Daoy (cell line): ENCODE measurements at places on chromosomes 4 and X.

DNA sequence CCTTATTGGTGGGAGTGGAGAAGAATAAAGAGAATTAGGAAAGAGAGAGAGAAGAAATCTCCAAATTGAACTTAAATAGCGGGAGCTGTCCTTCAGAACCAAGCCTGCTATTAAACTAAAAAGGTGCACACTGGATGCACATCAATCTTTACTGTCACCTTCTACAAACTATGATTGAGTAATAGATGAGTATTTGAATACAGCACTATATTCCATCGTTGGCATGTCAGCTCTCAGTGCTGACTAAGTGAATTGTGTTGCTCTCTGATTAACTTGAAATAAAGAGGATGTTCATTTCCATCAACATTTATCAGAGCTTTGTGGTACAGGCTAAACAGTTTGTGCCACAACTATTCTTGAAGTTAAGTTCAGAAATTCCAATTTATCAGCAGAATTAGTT is 143.7 kb upstream of the PABPC4L start:
- no peak for DNase-seq

DNA sequence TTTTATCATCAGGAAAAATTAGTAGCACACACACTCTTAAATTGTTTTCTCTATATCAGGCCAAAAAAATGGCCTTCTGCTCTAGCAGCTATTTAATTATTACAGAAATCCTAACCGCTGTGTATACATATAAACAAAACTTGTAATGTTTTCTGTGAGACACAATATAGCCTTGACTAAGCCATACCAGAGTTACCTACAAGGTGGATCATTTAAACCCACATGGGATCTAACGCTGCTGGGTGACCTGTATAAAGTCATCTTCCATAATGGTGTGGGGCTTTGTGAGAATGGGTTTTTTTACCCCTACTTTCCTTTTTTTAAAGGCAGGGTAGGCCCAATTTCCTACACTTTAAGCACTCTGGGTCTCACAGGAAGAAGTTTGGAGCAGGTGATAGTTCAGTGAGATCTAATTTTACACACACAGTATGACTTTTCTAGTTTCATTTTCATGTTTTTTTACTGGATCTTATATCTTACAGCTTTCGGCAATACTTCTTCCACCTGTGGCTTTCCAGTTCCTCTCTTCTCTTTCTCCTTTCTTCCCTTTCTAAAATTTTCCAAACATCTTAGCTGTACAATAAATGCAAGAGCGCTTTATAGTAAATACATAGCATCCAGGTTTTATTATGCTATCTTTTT is 66.9 kb upstream of the MMAA start:
- DNase-seq, result no peak

DNA sequence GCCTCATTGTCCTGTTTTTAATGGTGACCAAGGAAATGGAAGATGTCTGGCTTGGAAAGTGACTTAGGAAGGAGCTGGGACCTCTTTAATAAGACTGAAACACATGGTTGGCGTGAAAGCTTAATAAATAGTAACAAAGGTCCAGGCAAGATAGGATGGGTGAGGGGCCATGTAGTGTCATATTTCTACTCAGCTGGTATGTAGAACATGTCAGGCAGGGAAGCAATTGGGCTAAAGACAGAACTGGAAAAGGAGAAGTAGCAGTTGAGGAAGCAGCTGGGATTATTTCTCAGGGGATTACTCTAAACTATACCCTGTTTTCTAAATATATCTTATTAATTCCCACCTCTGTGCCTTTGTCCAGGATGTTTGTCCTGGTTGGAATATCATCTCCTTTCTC is 18.6 kb downstream of the ITGB1BP2 start:
- DNase-seq, result no peak

DNA sequence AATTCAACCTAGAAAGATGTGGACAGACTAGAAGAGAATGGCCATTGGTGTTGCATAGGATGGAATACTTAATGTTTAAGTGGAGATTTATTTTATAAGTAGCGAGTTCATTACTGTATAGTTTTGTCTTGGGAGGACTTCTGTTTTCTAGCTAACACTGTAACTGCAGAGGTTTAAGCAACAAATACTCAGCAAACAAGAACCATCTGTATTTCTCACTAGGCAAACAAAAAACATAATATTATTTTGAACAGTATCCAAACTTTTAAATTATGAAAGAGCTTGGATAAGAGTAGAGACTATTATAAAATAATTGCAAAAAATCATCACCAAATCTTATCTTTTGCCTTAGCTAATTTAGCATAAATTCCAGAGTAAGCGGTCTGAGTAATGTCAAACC is 121.1 kb downstream of the GLRA3 start:
- DNase-seq, result no peak

DNA sequence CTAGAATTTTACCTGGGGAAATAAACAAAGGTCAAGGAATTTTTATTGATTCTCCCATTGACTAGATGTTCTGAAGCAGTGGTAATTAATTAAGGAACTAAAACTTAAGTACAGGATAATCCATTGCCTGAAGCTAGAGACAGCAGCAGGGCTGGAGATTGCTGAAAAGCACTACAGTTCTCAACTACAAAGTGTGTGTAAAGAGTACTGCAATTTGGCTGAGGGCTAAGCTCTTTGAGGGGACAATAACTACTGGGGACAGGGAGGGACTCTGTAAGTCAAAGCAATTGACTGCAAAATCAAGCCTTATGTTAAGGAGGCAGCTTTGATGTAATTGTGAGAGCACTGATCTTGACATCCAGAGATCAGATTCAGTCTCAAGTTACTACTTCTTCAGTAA is 260.4 kb downstream of the GALNTL6 start:
- DNase-seq, result no peak

DNA sequence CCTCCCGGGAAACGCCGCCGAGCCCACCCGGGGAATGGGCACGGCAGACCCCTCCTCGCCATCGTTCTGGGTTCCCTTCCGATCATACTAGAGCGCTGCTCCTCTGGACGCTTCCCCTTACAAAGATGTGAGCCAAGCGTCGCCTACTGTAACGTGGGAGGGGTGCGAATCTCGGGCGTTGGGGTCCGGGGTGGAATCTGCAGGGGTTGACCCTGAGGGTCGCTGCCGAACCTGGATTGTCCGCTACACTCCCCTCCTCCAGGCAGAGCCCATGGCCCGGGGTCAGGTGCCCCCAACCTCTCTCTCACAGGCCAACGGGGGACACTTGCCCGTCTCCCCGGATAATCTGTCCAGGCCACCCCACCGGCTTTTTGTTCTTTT is 13.8 kb downstream of the BCOR start:
- DNase-seq, result no peak

DNA sequence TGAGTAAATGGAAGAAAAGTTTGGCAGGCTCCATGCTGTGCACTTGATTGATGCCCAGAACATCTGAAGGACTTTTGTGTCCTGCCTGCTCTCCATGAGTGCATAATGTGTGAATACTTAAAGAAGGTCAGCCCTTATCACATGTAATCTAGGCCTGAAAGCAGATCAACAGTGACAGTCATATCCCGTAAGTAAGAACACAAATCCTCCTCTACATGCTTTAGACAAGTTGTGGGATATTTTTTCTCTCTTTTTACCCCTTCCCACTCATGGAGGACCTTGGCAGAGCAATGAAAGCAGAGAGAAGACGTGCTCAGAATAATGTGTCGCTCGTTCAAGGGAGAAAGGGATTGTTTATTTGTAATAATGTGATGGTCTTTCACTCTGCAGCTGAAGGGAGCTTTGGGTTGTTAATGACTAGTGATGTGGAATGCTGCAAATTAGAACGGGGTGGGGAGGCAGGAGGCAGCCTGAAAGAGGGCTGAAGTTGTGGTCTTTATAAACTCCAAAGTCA is 286.6 kb downstream of the BMPR1B start:
- no peak for DNase-seq

GRCh38 chrX:124293810-124294209 is 38.6 kb upstream of the TEX13D start:
- no peak for DNase-seq

DNA sequence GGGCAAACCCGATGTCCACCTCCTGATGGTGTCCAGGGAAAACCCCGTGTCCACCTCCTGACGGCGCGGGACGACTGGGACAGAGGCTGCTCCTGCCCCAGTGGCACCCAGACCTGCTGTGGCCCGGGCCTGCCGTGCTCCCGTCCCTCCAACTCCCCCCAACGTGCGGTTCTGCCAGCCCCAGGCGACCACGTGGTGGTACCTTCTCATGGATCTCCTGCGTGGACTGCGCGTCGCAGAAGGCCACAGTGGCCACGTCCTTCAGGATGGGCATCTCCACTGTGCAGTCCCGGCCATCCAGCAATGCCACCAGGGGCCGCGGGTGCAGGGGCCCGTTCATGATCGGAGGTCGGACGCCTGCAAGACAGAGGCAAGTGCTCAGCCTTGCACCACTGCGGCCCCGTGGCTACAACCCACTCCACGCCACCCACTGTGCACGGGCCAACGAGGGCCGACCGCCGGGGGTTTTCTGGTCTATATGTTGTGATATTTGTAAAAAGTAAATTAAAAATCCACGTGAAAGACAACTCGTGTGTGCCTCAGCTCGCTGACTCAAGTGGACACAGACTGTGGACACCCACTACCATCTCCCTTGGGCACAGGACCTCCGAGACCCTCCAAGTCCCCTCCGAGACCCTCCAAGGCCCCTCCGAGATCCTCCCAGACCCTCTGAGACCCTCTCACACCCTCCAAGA is 10.8 kb downstream of the CTBP1 start:
- no peak for DNase-seq

DNA sequence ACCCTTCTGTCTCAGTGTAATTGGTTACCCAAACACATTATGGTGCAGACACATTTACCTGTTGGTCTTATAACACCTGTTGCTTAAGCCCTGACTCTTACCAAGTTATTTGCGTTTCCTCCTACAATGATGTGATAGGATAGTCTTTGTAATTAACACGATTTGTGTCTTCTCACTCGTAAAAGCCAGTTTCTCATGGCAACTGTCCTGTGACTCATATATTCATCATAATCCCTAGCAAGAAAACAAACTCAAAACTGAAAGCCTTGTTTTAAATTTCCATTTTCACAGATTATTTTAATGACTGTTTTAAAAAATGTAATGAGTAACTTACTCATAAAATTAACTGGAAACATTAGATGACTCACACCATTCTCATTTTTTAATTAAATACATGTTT is 495.2 kb downstream of the NLGN4X start:
- DNase-seq, result no peak

GRCh38 chrX:124033821-124034220 is 72.3 kb downstream of the STAG2 start:
- peak; percentile 11 for DNase-seq

DNA sequence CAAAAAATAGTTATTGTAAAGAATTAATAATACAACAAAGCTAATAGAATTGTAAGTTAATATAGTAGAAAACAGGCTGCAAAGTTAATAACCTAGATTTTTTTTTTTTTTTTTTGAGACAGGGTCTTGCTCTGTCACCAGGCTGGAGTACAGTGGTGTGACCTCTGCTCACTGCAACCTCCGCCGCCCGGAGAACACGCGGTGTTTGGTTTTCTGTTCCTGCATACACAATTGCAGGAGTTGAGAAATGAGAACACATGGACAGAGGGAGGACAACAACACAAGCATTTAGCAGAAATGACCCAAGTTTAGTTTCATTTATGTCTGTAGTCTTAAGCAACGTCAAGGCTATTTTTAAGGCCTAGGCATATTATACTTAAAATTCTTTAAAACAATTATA is 145.9 kb upstream of the PCDH10 start:
- no peak for DNase-seq

DNA sequence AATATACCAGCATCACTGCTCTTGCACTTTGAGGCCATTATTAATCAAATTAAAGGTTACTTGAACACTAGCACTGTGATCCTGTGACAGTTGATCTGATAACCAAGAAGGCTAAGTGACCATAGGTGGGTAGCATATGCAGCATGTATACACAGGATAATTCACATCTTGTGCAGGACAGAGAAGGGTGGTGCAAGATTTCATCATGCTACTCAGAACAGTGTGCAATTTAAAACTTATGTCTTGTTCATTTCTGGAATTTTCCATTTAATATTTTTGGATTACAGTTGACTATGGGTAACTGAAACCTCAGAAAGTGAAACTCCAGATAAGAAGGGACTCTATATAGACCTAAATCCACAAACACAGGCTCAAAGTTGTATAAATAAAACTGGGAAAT is 78.2 kb upstream of the PDE5A start:
- DNase-seq, result no peak

- no peak for DNase-seq
Observed at GRCh38 chr4:155038459-155038858, 170.0 kb upstream of the NPY2R start.

- DNase-seq, result no peak
Observed at GRCh38 chr4:145132511-145133098, 34.5 kb downstream of the ABCE1 start.

DNA sequence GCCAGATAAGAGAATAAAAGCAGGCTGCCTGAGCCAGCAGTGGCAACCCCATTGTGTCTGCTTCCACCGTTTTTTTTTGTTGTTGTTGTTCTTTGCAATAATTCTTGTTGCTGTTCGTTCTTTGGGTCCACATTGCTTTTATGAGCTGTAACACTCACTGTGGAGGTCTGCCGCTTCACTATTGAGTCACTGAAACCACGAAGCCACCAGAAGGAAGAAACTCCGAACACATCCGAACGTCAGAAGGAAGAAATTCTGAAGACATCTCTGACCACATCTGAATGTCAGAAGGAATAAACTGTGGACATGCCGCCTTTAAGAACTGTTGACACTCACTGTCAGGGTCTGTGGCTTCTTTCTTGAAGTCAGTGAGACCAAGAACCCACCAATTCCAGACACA is 110.5 kb downstream of the PCDH18 start:
- no peak for DNase-seq

DNA sequence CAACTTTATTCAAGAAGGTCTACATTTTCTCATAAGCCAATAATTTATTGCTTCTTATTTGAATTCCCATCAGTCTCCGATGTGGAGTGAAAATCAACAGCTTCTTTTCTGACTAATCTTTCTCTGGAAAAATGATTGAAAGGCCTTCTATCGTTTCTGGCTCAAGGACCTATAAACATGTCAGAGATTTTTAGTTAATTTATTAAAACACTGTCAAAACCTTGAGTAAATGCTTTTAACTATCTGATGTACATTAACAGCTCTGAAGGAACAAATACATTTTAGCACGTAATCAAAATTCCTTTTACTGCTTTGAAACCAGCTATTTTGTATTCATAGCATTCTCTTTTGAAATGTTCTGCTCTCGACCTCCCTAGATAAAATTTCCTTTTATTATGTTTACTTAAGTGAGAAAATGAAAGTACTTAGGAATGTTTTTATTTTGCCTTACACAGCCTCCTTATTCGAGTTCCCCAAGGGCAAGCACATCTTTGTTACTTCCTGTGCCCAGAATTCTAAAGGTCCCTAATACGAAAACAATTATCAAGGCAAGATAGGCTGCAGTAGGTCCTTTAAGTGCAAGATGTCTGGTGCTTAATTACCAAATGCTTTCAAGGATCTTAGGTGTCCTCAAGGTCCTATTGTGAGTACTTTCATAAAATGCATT is 3.1 kb upstream of the ZFX start:
- DNase-seq, result peak; percentile 4

GRCh38 chrX:120726294-120726693 is 96.4 kb upstream of the C1GALT1C1 start:
- DNase-seq, result no peak

- no peak for DNase-seq
Observed at GRCh38 chr4:150826306-150826705, 188.8 kb downstream of the LRBA start.

GRCh38 chrX:15977644-15978043 is 123.0 kb upstream of the AP1S2 start:
- DNase-seq, result no peak
